Heart right ventricle (tissue), 16 donors: ENCODE measurements at places on chromosomes 1 and 21. TPM values are rescaled to one million over a fixed set of nuclear protein-coding genes. Genes with fewer than 3 reads are reported as not detected.

DNA sequence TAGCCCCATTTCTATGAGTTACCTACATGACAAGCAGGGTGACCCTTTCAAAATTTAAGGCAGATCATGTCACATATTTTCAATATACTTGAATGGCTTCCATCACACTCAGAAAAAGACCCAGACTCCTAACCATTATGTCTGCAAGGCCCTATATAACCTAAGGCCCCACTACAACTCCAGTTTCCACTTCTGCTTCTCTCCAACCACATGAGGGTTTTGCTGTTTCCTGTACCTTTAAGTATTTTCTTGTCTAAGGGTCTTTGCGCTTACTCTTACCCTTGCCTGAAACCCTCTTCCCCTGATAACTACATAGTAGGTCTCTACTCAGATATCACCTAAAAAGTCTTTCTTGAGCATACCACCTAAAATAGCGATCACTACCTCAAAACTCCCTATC, 46.1 kb downstream of the SGIP1 start:
- no peak for DNase-seq

DNA sequence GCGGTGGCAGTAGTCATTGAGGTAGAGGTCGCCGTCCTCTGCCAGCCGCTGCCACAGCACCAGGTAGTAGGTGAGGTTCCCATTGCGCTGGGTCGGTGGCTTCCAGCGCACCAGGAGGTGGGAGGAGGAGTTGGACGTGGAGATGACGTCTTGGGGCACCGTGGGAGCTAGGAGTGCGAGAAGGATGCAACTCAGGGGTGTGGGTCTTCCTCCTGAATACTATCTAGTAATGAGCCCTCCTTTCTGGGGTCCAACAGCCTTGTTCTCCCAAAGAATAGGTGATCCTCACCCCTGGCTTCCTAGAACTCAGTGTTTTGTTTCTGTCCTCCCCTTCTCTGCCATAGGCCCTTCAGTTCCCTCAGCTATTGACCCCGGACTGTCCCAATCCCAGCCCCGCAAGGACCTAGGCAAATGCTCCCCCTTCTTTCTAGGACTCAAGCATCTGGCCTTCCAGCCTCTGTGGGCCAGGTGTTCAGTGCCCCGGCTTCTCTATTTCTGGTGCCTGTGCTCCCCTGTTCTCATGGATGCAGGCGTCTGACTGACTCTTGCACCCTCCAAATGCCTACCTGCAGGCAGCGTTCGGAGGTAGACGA, 12.9 kb downstream of the INSRR start:
- DNase-seq: no peak

GRCh38 chr1:61241411-61241838, 159.1 kb downstream of the NFIA start:
- DNase-seq: peak; percentile 42

DNA sequence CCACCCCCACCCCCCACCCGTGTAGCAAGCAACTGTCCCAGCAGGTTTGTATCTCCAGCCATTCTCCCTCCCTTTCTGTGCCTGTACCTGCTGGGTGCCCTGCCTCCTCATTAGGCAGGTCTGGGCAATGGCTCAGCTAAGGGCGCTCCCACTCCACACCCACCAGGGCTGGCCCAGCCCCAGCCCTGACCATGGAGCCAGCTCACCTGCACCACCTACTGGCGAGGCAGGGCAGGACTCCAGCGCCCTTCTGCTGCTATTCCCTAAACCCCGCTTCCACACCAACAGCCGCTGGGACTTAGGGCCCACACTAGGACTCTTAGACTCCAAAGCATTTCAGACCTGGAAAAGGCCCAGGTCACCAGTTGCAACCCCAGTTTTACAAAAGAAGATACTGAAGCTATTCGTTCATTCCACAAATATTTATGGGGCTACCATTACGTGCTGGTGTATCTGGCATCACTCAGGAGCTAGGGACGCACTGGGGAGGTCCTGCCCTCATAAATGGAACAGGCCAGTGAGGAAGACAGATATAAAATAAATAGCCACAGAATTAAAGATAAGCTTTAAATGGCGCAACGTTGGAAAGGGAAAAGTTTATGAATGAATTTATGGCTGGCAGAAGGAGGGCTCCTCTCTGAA, 24.0 kb downstream of the PGLYRP3 start:
- no peak for DNase-seq

DNA sequence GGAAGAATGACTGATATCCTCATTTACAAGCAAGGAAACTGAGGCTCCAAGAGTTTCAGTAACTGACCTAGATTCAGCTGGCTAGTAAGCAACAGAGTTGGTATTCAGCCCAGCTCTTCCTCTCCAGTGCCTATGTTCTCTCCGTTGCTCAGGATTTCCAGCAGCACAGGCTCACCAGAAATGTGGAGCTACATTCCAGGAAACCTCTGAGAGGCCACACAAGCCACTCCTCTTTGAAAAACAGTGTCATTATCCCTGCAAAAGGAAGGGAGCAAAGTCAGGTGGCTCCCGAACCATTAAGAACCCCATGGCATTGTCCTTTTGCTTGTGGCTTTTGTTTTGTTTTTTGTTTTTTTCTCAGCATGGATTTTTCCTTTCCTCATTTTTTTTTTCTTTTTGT, 40.6 kb upstream of the DUSP10 start:
- no peak for DNase-seq

GRCh38 chr1:206081856-206082255, 28.9 kb downstream of the RHEX start:
- no peak for DNase-seq

- DNase-seq: no peak
Observed at GRCh38 chr1:28246427-28246832, 10.5 kb downstream of the ATP5IF1 start.

- peak; percentile 85 for DNase-seq
Observed at GRCh38 chr1:161225534-161226319, at the start of gene TOMM40L. TOMM40L (plus strand) TSS chr1:161226060; CDS start chr1:161226490, 430 bp downstream.

DNA sequence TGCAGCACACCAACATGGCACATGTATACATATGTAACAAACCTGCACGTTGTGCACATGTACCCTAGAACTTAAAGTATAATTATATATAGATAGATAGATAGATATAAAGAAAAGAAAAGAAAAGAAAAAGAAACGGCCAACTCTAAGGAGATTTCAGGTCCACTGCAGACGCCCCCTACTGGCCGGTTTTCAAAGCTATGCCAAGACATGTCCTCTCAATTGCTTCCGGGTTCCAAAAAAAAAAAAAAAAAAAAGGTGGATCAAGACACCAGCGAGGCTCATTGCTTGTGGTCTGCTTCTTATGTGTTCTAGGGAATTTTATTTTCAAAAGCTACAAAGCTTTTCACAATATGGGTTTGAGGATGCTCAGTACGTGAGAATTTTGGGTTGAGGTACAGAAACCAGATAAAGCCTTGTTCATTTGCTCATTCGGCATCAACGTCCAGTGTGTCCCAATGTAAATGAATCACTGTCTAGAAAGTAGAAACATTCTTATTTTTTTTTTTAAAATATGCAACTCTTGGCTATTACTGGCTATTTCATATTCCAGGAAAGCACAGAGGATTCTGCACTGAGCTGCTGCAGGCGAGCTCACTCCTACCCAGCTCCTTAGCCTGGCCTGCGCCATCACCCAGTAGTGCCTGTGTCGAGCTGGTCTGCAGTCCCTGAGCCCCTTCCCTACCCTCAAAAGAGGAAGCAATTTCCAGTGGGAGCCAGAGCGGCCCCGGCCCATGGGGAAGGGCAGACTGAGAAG, 643.0 kb downstream of the KIF26B start:
- DNase-seq: no peak

- no peak for DNase-seq
Observed at GRCh38 chr1:201585093-201585483, 46.2 kb downstream of the NAV1 start.

DNA sequence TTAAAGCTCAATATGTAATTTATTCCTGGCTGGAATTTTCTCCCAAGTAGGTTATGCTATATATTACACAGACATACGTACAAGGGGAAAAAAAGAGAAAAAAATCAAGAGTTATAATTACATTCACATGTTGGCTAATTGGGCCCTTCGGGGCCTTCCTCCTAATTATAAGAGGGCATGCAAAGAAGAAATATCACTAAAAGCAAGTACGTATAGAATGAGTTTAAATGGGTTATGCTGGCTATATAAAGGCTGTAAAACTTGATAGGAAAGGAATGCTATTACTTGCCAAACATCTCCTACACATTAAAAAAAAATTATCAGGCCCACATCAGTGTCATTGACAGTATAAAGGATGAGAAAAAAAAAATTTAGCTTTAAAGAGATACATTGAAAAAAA, 1396.1 kb upstream of the ADGRL4 start:
- no peak for DNase-seq

- DNase-seq: no peak
Observed at GRCh38 chr1:61141288-61142042, 59.1 kb downstream of the NFIA start.

DNA sequence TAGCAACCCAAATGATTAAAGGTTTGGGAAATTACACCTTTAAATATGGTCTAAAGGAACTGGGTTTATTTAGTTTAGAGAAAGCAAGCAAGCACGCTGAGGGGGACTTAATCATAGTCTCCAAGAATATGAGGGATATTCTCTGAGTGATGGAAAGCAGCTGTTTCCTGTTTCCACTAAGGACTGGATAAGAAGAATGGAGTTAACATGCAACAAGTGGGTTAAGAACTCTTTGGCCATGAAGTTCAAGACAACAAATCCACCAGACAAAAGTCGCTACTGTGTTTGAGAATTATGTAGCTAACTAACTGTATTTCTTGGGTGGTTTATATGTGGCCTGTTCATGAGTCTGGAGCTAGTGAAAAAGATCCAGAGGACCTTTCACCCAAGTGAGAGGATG, 85.7 kb downstream of the TGFB2 start:
- DNase-seq: no peak

GRCh38 chr1:84582802-84583587, 8.8 kb upstream of the CTBS start:
- no peak for DNase-seq

DNA sequence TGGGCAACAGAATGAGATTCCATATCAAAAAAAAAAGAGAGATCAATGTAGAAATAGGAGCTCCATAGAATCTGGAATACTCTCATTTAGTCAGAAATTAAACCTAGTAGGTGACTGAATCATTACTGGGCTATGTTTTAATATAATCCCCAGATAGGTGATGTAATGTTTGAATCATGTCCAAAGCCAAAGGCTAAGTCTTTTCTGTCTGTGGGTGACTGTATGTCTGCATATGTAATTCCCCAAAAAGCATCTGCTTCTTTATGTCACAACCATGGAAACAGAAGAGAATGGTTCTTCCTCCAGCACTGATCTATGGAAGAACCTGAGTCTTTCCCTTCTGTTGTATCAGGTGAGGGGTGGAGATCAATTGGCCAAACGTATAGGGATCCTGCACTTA, 5.8 kb downstream of the LAMC2 start:
- no peak for DNase-seq

DNA sequence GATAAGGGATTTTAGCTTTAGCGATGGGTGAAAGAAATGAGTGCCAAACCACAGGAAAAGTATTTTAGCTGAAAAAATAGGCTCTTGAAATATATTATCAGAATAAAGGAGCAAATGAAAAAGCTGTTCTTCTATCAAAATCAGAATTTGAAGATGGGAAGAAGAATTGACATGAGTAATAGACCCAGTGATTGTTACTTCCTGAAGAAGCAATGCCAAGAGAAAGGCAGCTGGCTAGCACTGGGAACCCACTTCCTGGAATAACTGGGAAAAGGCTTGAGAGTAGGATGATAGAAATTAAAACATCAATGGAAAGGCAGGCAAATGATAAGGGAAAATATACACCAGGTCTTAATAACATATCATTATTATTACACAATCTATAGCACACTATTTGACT, 29.9 kb upstream of the LYPLAL1 start:
- DNase-seq: no peak

DNA sequence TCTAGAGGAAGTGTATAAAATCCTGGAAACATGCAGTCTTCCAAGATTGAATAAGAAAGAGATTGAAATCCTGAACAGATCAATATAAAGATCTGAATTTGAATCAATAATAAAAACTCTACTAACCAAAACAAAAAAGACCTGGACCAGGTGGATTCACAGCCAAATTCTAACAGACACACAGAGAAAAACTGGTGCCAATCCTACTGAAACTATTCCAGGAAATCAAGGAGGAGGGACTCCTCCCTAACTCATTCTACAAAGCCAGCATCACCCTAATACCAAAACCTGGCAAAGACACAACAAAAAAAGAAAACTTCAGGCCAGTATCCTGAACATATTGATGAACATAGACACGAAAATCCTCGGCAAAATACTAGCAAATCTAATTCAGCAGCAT, 58.3 kb downstream of the SYT14 start:
- DNase-seq: no peak

DNA sequence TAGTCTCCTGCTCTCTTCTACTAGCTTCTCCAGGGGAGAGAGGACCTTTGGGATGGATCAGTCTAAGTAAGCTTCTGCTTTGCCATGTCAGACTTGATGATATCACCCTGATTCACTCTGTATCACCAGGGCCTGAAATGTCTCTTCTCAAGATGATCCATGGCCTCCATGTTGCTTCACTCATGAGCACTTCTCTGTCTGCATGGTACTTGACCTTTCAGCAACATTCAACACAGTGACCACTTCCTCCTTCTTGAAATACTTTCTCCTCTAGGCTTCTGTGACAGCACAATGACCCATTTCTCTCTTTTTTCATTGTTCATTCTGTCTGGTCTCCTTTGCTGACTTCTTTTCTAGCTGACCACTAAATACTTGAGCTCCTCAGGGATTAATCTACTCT, 35.3 kb upstream of the NGF start:
- DNase-seq: no peak

DNA sequence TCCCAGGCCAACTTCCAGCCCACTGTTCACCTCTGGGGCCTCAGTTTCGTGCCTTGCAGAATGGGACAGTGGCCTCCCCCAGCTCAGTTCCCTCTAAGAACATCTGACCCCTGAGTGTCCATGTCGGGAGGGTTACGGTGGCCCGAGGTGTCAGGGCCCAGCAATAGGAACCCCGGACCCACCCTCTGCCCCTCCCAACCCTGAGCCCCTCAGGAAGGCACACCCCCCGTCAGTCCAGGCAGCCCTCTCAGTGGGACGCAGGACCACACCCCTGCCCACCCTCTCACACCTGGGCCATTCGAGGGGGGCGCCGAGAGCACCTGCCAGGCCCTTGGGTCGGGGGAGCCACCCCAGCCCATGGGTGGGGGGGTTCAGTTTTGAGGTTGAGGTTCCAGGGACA, 447 bp downstream of the TTC34 start:
- no peak for DNase-seq

- DNase-seq: no peak
Observed at GRCh38 chr1:218699865-218700264, 354.7 kb downstream of the TGFB2 start.

DNA sequence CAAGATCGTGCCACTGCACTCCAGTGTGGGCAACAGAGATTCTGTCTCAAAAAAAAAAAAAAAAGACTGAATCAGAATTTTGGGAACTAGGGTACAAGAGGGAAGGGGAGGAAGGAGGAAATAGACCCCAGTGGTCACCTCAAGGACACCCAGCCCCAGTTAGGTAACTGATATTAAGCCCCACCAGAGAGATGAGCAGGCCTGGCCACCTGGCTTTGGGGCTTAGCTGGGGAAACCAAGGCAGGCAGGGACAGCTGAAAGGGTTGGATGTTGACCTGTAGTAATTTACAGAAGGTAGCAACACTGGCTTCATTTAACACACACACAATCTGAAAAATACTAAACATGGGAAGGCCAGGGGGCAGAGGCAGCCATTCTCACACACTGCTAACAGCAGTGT, 5.2 kb upstream of the C1orf122 start:
- no peak for DNase-seq

Gene INAVA
- 0.21 TPM for total RNA-seq

Gene NPPA
- 49.6 TPM for total RNA-seq

Gene GJA5
- total RNA-seq: 7.6 TPM

Gene NPHS2
- total RNA-seq: not detected

Gene EDN2
- total RNA-seq: 0.92 TPM

Gene USH2A
- 4.0 TPM for total RNA-seq

Gene FCAMR
- not detected for total RNA-seq
